ENCODE measurements at places on chromosomes 4 and X.
A peak's percentile ranks its signal among the peaks of the same experiment; 100 is the strongest.

GRCh38 chr4:178672512-178672911 lies 1230.3 kb upstream of the AGA start:
- no peak for DNase-seq

DNA sequence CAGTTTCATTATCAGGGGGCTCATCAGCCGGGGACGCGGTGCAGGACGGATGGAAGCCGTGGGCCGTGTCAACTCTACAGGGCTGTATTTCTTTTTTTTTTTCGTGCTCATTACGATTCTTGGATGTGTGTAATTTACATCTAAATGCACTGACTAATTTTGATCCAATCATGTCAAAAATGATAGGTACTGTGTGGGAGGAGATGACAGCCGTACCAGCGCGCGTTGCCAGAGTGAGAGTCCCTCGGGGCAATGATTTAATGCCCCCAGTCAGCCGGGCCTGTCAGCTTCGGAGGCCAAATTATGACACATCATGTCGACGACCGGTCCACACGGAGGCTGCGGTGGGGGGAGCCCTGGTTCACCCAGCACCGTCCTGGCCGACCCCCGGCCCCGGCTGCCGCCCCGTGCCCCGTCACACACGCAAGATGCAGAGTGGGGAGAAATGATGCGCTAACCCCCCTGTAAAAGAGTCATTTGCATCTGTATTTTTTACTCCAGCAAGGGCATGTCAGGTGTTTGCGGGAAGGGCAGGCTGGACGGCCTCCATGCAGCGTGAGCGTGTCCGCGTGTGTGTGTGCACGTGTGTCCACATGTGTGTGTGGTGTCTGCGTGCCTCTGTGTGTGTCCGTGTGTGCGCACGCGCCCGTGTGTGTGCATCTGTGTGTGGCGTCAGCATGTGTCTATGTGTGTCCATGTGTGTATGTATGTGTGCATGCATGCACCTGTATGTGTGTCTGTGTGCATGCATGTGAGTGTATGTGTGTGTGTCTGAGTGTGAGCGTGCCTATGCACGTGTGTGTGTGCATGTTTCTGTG lies 74.3 kb upstream of the PPP2R3B start:
- DNase-seq = no peak

DNA sequence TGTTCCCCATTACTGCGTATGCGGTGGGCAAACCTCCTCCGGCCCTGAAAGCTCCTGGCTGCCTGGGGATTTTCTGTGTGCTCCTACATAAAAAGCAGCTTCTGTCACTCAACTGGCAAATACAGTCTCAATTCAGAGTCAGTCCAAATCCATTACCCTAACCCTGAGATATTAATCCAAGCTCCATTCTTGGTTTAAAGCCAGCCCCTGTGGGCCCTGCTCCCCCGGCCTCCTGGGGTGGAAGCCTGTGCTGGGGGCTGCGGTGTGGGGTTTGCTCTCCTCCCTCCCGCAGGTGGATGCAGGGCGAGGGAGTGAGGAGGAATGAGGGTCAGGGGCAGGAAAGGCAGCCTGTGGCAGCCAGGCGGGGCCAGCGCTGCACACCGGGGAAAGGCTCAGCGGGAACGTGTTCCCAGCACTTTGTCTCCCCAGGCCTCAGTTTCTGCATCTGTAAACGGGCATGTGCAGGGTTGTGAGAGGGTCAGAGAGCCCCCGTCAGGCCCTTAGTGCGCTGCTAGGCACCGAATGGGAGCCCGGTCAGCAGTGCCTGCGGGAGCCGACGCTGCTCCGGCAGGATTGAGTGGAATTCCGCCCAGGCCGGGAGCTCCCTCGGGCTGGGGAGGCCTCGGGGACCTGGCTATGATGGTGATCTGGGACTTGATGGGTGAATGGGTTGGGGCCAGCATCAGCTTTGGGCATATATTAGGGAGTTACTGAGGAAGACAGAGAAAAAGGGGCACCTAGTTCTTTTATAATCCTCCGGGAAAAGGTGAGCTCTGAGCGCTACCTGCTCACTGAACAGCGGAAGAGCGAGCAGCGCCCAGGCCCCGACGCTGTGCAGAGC lies 6.3 kb upstream of the RGS12 start:
- DNase-seq = no peak

DNA sequence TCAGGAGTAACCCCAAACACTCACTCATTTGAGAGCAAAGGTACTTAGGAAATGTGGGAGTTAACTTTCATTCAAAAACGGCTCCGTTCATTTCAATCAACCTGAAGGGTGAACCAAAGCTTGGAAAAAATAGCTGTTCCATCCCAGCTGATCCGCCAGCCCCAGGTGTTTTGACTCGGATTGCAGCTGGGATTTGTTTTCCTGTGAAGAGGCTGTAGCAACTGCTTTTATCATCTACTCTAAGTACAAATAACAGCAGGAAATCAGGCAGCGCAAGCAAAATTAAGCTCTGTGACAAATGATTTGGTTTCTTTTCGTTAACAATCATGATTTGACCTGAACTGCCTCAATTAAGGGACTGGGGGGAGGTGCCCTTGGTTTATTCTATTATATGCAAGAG lies 154.7 kb downstream of the BEND2 start:
- DNase-seq = peak; percentile 97

- no peak for DNase-seq
Observed at GRCh38 chr4:36241771-36242170, 2.5 kb downstream of the ARAP2 start.

GRCh38 chr4:140071806-140072205 lies 82.2 kb downstream of the MAML3 start:
- DNase-seq = no peak

DNA sequence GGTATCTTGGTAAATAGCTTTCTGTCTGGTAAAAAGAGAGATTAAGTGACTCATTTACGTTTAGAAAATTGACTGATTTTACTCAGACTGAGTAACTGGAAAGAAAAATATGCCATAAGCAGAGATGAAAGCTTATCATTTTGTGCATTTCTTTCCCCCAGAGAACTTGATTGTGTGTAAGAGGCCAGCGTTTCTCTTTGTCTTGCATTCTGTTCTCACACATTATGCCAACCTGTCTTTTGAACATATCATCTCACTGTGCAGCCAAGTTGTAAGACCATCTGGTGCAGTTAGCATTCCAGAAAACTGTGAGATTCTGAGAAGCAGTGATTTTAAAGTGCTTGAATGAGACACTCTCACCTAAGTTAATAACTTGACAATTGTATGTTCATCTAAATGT lies 651.3 kb downstream of the TECRL start:
- DNase-seq = no peak

GRCh38 chr4:26490111-26490959 lies at the start of gene CCKAR:
TSS of gene CCKAR (minus strand) at chr4:26490484. CDS start at chr4:26490267, 217 bp downstream.
- peak; percentile 43 for DNase-seq

- no peak for DNase-seq
Observed at GRCh38 chr4:43274376-43274775, 381.9 kb downstream of the GRXCR1 start.

- no peak for DNase-seq
Observed at GRCh38 chrX:39950018-39950688, 147.6 kb downstream of the BCOR start.

DNA sequence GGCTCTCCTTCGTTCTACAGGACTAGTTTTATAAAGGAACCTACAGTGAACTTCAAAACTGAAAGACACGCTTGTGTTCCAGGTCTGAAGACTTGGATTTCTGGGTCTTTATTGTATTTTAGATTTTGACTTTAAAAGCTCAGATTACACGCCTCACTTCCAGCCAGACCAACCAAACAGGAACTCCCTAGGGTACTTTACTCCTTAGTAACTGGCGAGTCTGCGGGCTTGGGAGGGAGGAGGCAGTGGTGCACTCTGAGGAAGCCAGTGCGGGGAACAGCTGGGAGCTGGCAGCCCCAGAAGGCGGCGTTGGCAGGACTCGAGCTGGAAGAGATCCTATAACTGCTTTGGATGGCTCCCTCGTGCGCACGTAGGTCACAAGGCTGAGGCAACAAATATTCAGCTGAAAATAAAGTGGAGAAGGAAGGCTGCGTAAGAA lies 391 bp upstream of the PHKA1 start:
- DNase-seq = peak; percentile 17

GRCh38 chr4:108950158-108950915 lies 187.5 kb upstream of the ETNPPL start:
- no peak for DNase-seq

DNA sequence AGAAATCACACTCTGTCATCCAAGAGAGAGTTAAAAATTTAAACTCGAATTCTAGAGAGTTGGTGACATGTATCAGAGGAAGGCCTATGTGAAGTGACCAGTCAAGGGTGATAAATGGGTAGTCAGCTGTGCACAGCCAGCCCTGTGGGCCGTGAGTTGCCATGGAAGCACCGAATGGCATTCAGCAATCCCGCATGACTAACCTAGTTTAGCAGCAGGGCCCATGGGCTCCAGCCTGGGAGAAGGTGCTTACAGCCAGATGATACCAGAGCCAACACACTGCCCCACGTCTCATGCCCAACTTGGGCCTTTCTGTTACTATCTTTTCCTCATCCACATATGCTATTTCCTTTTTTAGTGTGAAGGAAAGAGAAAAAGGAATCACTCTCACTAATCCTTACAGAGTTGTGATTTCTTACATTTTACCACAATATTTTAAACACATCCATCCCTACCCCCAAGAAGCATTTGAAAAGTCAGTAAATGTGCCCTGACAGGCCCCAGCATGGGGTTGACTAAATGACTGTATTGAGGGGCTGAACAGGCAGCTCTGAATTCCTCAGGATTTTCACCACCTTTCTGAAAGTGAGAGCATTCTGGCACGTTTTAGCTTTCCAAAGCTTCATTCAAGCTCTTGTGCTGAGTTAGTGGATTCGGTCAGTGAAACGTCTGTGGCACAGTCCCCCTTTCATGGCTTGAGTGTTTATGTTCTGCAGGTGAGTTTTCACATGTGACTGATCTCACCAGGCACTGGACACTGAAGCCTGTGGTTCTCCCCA lies 104.2 kb downstream of the AFF1 start:
- no peak for DNase-seq

DNA sequence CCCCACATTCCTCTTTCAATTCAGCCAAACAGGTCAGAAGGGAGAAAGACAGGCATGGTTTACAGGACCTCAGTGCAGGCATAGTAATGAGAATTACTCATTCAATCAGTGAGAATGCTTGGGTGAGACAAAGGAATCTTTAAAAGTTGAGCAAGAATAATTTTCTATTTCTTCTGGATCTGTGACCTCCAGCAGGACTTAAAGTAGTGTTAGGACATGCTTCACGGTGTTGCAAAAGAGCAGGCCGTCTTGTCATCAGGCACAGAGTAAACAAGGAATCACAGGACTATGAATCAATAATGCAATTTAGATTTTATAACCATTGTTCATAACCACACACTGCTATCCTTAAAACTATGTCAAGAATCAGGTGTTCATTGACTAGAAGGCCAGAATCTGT lies 130.6 kb upstream of the GLRA2 start:
- DNase-seq = no peak

GRCh38 chrX:41022566-41022965 lies 62.7 kb upstream of the USP9X start:
- no peak for DNase-seq

GRCh38 chrX:51459125-51459524 lies 37.3 kb downstream of the NUDT11 start:
- no peak for DNase-seq

Data from NCI-H1417 treated with DMSO at 0.1 percent for 48 hours (cell line).